Aorta (tissue), 5 donors: ENCODE measurements at places on chromosomes 7 and 10. TPM values are rescaled to one million over a fixed set of nuclear protein-coding genes. Genes with fewer than 3 reads are reported as not detected.

AMPH gene
- 8.8 TPM for total RNA-seq

GRCh38 chr7:4861673-4862072, at the start of gene PAPOLB:
TSS of gene PAPOLB (minus strand) at chr7:4862030. CDS start at chr7:4861810, 220 bp downstream.
- no peaks in the 10 kb centered on the region for H3K4me1 ChIP-seq
- no peak for DNase-seq
- H3K36me3 ChIP-seq, result no peaks in the 10 kb centered on the region
- H3K27ac ChIP-seq, result no peak within 1 kb of the TSS
- no peak within 1 kb of the TSS for H3K4me3 ChIP-seq

KIF5B gene
- 191 TPM for total RNA-seq

- H3K4me3 ChIP-seq, result no peak overlapping the region
- H3K27me3 ChIP-seq, result no peaks in the 10 kb centered on the region
- no peaks in the 10 kb centered on the region for H3K36me3 ChIP-seq
- peak overlapping the region; percentile 0 for H3K27ac ChIP-seq
- DNase-seq, result peak; percentile 86
Observed at GRCh38 chr10:119270762-119271366, 63.5 kb downstream of the GRK5 start.
